ENCODE measurements at places on chromosomes 4 and X.

- DNase-seq: no peak
These were observed 134.8 kb downstream of the FRYL start for GRCh38 chr4:48645225-48645794.

DNA sequence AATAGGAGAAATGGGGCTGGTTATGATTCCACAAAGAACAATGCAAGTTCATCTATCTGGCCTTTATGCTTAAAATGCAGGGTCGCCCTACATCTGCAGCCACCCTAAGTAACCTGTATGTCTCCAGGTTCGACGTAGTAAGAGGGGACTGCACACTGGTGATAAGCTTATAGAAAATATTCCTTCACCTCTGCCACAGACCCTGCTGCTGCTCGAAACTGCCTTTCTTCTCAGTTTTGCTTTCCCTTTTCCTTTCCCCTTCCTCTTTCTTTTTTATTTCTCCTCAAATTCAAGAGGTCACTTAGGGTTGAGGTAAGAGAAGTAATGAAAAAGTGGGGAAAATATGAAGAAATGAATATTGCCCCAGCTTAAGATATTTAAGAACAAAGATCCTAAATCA is 123.5 kb downstream of the DCHS2 start:
- DNase-seq: no peak

- no peak for DNase-seq
These were observed 128.6 kb downstream of the RASL11B start for GRCh38 chr4:52990706-52991105.

DNA sequence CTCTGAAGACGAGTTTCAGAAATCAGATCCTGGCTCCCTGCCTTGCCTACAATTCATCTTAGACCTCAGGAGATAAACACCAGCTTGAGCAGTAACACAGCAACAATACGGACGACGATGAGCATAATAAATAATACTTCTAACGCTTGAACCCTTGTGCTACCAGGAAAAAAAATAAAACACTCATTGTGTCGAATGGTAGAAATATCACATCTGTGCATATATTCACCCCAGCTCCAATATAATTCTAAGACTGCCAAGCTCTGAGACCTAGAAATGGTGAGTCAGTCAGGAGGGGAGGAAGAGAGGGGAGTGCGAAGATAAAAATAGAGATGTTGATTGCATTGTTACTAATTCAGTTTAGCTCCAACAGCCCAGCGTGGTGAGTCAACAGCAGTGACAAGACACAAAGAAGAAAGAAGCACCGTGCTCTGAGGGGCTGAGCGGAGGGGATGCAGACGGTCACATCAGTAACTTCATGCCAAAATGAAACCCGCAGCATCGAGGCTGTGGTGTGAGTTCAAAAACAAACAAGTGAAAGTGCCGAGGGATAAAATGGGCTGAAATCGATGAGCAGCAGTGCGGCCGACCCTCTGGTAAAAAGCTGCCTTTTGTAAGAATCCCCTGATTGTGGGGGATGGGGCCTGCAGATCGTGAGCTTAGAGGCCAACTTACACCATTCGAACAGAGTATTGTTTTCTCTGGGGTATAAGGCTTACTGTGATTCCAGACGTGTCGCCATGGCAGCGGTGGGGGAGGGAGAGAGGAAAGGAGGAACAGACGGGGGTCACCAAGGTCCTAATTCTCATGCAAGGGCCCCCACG is 150.4 kb downstream of the MGST2 start:
- peak; percentile 64 for DNase-seq

GRCh38 chr4:74369855-74370254 is 4.9 kb downstream of the EREG start:
- DNase-seq: no peak

GRCh38 chr4:39286263-39286662 is 79.9 kb downstream of the RFC1 start:
- no peak for DNase-seq

- DNase-seq: no peak
These were observed 86.0 kb downstream of the PARM1 start for GRCh38 chr4:75018811-75019479.

DNA sequence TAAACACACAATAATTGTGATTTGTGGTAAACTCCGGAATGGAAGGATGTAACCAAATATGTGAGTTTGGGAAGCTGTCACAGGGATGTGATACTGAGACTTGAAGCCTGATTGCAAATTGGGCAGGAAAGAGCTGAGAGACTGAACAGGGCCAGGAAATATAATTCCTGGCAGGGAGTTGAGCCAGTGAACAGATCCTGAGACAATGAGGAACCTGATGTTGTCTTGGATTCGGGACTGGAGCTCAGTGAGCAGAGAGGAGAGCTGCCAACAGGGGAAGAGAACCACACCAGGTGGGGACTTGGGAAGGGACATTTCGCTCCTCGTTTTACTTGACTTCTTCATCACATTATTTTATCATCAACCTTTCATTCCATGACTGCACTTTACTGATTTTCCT is 386.0 kb downstream of the TLL1 start:
- DNase-seq: no peak

GRCh38 chrX:72526534-72527508 is 45.8 kb downstream of the HDAC8 start:
- DNase-seq: no peak

GRCh38 chr4:15557786-15558550 is 88.3 kb downstream of the CC2D2A start:
- DNase-seq: no peak

All from ovary (tissue), 10 donors.